ENCODE measurements at places on chromosomes 11 and 22.
A peak's percentile ranks its signal among the peaks of the same experiment; 100 is the strongest.

- DNase-seq = peak; percentile 56
Observed at GRCh38 chr22:37681556-37682049, 4.5 kb upstream of the NOL12 start.

DNA sequence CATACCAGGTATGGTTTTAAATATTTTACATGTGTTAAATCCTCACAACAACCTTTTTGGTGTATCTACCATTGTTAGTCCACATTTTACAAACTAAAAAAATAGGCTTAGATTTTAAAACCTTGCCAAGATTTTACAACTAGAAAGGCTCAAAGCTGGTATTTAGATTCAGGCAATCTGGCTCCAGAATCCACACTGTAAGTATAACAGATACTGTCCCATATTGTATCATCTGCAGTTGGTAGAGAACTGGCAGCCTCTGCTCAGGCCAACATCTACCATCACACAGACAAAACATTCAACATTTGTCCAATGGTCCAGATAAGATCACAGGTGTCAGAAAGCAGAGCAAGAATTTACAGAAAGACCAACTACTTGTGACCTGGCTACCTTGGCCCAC is 30.9 kb downstream of the CSNK2A3 start:
- DNase-seq = no peak

GRCh38 chr11:70872955-70873735 is 379.2 kb downstream of the SHANK2 start:
- no peak for DNase-seq

- DNase-seq = peak; percentile 1
Observed at GRCh38 chr11:82634091-82634490, 99.6 kb downstream of the FAM181B start.

- DNase-seq = no peak
Observed at GRCh38 chr11:112863305-112863704, 97.9 kb upstream of the NCAM1 start.

DNA sequence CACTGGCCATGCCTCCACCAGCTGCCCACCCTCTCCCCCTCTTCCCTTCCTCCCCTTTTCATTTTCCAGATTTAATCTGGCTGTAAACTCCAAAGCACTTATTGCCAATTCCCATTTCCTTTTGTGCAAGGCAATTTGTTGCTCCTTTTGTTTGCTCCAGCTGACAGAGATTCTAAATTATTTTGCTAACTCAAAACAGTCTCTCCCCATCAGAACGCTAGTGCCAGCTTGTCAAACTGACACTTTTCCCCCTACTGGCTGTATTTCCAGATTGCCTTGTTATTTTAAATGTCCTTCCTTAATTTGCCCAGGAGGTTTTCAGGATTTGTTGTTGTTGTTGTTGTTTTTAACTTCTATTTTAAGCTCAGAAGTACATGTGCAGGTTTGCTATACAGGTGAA is 57.0 kb upstream of the PAK1 start:
- no peak for DNase-seq

- no peak for DNase-seq
Observed at GRCh38 chr11:68402355-68403031, 58.1 kb upstream of the PPP6R3 start.

GRCh38 chr11:21258414-21258813 is 589.0 kb downstream of the NELL1 start:
- DNase-seq = no peak

- DNase-seq = no peak
Observed at GRCh38 chr11:107957109-107957588, 28.9 kb downstream of the RAB39A start.

GRCh38 chr11:73875380-73875779 is 1.3 kb downstream of the COA4 start:
- no peak for DNase-seq
